ENCODE measurements at places on chromosomes 2 and 18.

- DNase-seq, result no peak
Observed at GRCh38 chr18:67568166-67568565, 51.6 kb upstream of the DSEL start.

DNA sequence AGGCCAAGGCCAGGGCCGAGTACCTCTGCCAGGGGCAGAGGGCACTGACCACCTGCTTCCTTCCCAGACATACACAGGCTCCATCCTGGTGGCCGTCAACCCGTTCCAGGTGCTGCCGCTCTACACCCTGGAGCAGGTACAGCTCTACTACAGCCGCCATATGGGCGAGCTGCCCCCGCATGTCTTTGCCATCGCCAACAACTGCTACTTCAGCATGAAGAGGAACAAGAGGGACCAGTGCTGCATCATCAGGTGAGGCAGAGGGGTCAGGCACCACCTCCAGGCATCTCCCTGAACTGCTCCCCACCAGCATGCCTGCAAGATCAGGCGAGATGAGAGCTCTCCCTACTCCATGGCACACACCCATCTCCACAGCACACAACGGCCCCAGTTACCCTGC lies 31.1 kb downstream of the MYO7B start:
- DNase-seq, result no peak

DNA sequence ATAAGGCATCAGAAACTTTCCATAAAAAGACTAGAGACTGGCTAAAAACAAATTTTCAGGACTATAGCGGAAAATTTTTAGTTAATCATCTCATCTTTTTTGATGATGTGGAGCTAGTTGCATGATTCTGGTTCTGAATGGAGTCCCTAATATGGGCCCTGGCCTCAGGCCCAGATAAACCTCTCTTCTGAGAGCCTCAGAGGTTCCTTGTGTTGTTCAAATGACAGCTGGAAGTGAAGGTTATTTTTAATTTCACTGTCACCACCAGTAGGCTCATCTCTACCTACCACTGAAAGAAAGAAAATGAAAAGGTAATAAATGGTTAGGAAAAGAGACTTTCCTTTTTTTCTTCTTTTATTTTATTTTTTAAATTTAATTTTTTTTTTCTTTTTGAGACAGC lies 75.9 kb downstream of the EVA1A start:
- DNase-seq, result no peak

DNA sequence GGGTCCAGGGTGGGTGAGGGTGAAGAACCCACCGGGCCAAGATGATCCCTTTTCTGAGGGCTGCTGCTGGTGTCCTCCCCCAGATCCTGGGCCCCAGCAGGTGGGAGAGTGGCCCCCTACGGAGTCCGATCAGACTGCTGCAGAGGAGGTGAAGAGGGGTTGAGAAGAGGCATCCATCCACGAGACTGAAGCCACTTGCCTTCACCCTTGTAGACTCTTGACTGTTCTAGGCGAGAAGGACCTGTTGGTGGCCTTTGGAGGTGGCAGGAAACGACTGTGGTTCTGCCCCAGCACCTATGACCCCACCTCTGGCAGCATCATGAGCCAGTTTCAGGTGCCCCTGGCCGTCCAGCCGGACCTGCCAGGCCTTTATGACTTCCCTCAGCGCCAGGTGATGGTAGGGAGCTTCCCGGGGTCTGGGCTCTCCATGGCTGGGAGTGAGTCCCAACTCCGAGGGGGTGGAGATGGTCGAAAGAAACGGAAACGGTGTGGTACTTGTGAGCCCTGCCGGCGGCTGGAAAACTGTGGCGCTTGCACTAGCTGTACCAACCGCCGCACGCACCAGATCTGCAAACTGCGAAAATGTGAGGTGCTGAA lies 1.5 kb downstream of the TET3 start:
- DNase-seq, result no peak

GRCh38 chr2:10454505-10454904 lies 6.4 kb upstream of the ODC1 start:
- peak; percentile 74 for DNase-seq

DNA sequence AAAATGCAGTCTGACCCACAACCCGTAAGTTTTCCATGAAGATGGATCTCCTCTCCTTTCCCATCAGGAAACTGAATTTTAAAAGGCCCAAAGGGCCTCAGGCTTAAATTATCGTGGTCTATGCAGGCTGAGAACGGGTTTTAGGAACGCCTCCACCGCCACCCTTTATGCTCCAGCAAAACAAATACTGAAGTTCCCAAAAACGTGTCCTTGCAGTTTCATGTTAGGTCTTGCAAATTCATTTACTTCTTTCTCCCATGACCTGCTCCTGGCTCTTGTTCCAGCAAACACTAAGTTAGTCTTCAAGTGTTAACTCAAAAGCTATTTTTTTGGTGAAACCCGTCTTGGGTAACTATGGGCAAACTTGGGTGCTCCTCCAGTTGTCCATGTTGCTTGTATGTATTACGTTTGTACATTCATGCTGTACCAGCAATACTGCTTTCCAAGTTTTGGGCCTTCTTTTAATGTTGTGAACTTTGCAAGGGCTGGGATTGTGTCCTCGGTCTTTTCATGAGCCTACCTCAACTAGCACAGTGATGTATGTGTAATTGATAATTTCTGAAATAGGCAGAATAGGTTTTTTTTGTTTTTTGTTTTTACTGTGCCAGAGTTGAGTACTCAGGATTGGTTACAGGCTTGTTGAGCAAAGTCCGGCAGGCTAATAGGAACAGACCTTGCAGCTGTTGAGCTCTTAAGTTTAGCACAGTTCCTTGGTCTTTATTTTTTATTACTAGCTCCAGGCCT lies 1.8 kb upstream of the RNF149 start:
- DNase-seq, result no peak

- no peak for DNase-seq
Observed at GRCh38 chr18:79195716-79196683, 126.8 kb downstream of the ATP9B start.

GRCh38 chr2:234823877-234824376 lies 127.9 kb upstream of the SH3BP4 start:
- DNase-seq, result peak; percentile 62

- no peak for DNase-seq
Observed at GRCh38 chr18:5771343-5771742, 124.0 kb downstream of the TMEM200C start.

- no peak for DNase-seq
Observed at GRCh38 chr2:237806334-237806733, 7.8 kb downstream of the RBM44 start.

- no peak for DNase-seq
Observed at GRCh38 chr2:106129150-106129549, 65.0 kb downstream of the UXS1 start.

Data from left lobe of liver (tissue), 2 donors.